ENCODE measurements at places on chromosomes 3 and 15.

DNA sequence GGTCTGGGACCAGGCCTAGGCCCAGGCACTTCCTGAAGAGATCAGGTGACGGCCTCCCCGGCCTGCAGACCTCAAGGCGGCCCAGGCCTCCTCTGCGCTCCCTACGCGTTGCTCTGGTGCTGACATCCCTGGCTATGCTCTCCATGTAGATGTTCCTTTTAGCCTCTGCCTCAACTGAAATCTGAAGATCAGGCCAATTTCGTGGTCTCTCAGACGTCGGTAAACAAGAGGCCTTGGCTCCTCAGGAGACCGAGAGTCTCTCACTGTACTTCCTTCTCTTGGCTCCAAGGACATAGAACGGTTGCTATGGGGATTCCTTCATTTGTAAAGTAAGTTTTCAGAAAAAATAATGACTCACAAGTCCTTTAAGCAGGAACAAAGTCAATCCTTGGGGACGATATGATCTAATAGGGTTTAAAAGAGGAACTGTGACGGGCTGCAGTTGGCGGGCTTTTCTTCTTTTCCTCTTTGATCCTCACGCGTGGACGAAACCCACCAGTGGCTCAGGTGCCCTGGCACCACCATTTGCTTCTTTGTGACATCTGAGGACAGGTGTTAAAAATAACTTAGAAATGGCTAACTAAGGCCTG is 55.6 kb upstream of the CGNL1 start:
- DNase-seq, result no peak

DNA sequence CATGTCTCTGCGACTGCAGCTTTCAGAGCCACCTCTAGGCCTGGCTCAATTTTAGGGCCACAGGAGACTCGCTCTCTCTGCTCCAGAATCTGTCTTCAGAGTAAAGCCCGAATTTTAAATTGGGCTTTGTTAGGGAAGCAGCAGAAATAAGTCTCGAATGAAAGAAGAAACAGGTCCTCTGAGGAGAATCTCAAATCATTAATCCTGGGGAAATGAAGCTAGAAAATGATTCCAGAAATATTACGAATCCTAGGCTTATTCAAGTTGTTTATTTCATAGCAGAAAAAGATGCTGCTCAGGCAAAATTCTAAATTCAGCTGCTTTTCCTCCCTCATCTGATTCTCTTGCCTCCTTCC is 114.2 kb upstream of the THBS1 start:
- DNase-seq, result no peak

- DNase-seq, result peak; percentile 22
Measured at GRCh38 chr3:36843065-36844051, 79.0 kb upstream of the DCLK3 start.

GRCh38 chr15:98804057-98804380 is 155.7 kb downstream of the IGF1R start:
- DNase-seq, result no peak

- no peak for DNase-seq
Measured at GRCh38 chr3:62621176-62621575, 247.8 kb upstream of the FEZF2 start.

DNA sequence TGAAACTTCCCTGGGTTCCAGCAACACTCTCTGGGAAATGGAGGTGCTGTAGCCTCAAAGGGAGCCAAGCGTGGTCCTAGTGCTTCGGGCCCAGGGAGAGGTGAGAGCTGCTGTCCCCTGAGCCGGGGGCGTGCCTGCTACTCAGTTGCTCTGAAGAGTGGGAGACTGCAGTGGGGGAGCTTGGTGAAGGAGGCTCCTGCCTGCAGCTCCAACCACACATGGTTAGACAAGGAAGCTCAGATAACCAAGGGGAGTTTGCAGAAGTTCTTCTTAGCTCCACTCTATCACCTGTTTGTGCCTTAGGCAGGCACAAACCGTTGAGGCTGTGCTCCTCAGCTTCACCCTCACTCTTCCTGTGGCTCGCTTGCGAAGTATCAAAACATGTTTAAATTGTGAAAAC is 53.6 kb upstream of the TRPM1 start:
- no peak for DNase-seq

GRCh38 chr15:98150084-98150483 is 189.6 kb downstream of the ARRDC4 start:
- DNase-seq, result no peak

DNA sequence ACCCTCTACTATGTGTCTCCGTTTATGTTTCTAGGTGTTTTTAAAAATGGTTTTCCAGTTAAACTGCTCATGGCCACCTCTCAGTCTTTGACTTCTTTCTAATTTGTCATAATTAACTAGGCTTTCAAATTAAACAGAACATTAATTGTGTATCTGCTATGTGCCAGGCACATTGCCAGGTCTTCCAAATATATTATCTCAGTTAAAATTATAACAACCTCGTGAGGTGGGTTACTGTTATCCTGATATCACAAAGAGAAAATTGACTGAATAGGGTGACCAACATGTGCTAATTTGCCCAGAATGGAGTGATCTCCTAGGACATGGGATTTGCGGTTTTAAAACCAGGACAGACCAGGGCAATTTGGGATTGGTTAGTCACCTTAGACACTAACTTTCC is 222.4 kb upstream of the TLE3 start:
- no peak for DNase-seq

DNA sequence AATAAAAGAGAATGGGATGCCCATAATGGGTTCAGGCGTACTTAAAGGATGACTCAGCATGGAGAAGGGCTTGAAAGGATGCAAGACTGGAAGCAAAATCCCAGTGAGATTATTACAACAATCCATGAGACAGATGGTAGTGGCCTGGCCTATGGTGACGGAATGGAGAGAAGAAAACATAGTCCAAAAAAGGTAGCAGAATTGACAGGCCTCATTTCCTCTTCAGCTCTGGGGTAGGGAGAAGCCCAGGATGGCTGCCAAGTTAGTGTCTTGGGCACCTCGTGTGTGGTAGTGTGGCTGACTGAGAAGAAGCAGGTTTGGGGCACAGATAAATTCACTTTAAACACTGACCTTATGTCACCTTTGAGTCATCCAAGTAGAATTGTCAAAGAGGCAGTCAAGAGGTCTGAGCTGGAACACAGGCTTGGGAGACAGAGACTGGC is 18.1 kb downstream of the MB21D2 start:
- no peak for DNase-seq

DNA sequence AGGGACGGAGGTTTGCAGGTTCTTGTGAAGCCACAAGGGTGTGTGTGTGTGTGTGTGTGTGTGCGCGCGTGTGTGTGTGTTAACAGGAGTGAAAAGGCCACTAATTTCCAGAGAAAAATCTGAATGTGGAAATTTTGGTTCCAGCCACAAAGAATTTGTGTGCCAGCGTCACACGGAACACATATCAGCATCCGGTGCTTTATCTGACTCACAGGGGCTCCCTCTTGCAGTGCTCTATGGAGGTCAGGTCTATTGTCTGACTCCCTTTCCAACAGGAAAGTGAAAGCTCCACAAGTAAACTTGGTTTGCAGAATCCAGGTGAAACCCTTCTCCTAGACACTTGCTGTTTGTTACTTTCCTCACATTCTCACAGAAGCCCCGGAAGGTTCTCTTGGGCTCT is 6.2 kb downstream of the CLDN11 start:
- no peak for DNase-seq

- no peak for DNase-seq
Measured at GRCh38 chr3:108137460-108137814, 46.6 kb upstream of the CD47 start.

- DNase-seq, result no peak
Measured at GRCh38 chr3:143184099-143184498, 64.5 kb downstream of the CHST2 start.

GRCh38 chr3:23459889-23460546 is 256.9 kb downstream of the UBE2E2 start:
- DNase-seq, result no peak
